ENCODE measurements at places on chromosomes 4 and X.

GRCh38 chr4:20752641-20753040, 52.4 kb downstream of the PACRGL start:
- no peak for DNase-seq

DNA sequence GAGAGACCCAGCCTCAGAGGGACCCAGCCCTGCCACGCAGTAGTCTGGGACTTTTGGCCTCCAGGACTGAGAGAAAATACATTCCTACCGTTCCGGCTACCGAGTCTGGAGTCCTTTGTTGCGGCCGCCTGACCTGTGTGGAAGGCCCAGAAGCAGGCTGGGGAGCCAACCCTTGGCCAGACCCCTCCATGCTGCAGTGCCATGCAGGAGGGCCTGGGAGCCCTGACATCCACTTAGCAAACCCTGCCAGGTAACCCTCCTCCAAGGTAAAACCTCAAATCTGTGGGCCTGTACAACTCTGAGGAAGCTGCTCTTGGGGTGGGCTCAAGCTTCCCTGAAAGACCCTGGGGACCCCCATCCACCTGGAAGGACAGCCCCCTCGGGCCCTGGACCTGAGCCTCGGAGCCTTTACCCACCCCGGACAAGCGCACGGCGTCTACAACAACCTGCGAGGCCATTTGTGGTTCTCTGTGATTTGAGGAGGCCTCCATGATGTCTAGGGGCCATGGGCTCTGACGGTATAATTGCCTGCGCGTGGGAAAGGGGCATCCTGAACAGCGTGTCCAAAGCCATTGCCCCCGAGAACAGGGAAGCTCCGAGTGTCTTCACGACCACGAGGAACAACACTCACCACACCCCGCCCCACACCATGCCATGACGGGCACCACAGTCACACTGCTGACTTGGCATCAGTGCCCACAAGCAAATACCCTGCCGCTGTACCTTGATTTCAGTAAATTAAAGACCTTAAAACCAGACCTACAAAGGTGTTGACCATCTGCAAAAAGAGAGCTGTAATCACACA, 58.7 kb downstream of the ZFYVE28 start:
- no peak for DNase-seq

DNA sequence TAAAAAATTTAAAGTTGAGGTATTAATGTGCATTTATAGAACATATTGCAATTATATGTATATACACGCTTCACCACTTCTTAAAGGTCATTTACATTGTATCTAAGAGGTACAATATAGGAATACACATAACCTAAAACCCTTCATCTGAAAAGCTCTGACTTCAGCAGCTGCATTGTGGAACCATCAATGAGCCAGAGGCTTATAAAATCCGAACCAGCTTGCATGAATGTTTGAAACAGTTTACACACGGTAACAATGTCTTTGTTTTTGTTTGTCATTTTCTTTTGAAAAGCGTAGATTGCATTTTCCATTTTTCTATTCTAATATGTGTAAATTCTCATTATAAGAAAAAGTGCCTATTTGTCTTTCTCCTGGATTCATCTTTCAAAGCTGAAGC, 221.6 kb downstream of the DCLK2 start:
- no peak for DNase-seq

GRCh38 chr4:85707611-85708010, 232.7 kb downstream of the ARHGAP24 start:
- DNase-seq, result no peak

DNA sequence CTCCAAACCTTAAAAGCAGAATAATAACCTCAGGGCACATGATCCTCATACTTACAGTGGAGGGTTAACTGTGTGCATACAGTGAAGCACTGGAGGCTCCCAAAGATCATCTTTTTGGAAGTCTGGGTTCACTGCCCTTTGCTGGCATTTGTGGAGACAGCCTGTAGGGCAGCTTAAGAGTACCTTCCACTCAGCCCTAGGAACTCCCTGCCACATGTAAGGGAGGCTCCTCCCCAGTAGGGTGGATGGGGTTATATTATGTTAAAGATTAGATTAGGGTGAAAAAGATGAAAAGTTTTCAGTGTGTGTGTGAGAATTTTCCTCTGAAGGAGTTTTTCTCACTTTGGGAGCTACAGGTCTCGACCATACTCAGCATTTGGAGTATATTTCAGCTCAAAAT, 388.4 kb downstream of the RAB28 start:
- no peak for DNase-seq

GRCh38 chrX:45381841-45382240, 181.2 kb upstream of the DIPK2B start:
- DNase-seq, result no peak

DNA sequence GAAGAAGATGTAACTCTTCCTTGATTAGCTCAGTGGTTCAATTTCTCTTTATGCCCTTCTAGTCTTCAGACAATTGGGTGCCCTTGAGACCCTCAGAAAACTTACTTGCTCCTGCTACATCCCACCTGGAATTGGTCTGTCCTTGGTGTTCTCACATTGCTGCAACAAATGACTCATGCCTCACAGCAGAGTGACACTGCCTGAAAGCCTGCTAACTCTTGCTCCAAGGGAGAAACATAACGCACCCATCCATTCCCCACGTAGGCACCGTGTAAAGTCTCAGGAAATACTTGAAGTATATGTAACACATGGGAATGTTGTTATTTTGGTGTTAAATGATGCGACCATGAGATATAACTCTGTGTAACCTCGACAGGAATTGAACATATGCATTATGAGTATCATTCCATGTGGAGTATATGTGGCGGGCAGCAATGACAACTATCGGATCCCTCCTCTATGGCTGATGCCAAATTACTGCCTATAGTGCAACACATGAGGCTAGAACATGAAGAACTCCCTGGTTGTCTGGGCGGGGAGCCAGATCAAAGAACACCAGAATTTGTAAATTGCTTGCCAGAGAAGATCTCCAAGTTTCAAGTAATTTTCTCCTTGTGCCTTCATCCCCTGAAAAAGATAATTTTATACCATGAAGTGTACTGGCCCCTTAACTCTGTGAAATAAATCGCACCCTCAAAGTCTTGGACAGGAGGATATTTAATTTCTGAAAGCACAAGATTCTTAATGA, 231.3 kb upstream of the STK26 start:
- DNase-seq, result no peak

DNA sequence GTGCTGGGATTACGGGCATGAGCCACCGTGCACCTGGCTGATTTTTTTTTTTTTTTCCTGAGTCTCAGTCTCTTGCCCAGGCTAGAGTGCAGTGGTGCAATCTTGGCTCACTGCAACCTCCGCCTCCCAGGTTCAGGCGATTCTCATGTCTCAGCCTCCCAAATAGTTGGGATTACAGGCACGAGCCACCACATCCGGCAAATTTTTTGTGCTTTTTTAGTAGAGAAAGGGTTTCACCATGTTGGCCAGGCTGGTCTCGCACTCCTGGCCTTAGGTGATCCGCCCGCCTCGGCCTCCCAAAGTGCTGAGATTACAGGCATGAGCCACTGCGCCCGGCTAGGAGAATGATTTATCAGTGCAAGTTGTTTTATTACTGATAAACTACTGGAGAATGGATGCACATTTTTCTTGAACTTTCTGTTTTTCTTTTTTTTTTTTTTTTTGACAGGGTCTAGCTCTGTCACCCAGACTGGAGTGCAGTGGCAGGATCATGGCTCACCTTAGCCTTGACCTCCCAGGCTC, 39.7 kb upstream of the DHRSX start:
- no peak for DNase-seq

DNA sequence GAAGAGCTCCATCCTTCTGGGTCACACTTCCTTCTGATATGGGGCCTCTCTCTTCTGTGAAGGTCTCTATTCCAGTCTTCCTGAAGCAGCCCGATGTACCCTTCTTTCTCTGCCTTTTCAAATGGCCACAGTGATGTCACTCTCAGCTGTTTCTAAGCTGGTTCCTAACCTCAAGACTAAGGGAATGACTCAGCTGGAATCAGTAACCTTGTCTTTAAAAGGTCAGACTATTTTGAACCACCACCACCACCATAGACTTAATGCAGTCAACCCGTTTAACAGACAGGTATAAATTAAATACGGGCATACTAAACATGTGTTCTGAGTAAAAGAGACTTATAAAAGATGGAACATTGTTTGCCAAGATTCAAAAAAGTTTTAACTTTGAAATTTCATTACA, 121.0 kb downstream of the PPA2 start:
- no peak for DNase-seq

DNA sequence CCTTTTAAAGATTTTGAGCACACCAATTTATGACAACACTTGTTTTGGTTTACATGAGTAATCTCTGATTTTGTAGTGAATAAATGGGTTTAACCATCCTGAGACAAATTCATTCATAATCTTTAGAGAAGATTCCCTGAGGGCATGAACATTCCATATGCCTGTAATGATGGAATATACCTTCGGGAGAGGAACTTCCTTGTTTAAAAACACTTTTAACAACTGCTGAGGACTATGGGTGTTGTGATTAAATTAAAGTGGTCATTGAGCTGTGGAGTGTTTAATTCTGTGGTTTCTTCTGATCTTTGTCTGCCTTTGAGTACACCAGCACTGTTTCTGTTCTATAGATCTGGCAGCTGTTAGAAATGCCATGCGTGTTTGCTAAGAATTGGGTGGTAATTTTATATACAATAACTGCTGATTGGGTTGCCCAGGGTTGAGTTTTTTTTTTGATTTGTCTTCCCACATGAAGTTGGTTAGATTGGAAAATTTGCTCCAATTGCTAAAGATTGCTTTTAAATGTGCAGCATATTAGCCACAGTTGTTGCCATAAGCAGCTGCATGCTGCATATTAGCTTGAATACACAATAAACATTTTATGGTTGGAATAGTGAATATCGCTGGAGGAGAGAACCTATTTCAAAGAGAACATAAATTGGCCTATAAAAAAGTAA, 86.8 kb downstream of the DCLK2 start:
- DNase-seq, result no peak

- DNase-seq, result no peak
These were observed 199.8 kb upstream of the ZFP42 start for GRCh38 chr4:187795737-187796136.

- no peak for DNase-seq
These were observed 39.2 kb upstream of the NMU start for GRCh38 chr4:55675196-55675793.

DNA sequence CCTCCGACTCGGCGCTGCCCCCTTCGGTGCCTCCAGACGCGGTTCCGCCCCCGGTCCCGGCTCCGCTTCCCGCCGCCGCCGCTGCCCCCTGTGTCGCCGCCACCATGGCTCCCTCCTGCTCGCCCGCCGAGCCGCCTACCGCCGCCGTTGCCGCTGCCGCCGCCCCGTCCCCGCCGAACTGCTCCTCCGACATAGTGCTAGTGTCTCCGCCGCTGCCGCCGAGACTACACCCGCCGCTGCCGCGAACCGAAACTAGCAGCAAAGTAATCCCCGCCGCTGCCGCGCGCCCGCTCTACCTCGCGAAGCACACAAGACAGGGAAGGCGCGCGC, 340 bp downstream of the HNRNPD start:
- no peak for DNase-seq
